ENCODE measurements at places on chromosomes 6 and 20.

- DNase-seq = no peak
These were observed 143.9 kb upstream of the ARID1B start for GRCh38 chr6:156633291-156633690.

GRCh38 chr20:93641-94040, 6.2 kb downstream of the DEFB125 start:
- no peak for DNase-seq

GRCh38 chr20:51598556-51598955, 56.0 kb upstream of the NFATC2 start:
- DNase-seq = no peak

- DNase-seq = peak; percentile 6
These were observed 114.3 kb upstream of the SYNCRIP start for GRCh38 chr6:85756982-85757381.

DNA sequence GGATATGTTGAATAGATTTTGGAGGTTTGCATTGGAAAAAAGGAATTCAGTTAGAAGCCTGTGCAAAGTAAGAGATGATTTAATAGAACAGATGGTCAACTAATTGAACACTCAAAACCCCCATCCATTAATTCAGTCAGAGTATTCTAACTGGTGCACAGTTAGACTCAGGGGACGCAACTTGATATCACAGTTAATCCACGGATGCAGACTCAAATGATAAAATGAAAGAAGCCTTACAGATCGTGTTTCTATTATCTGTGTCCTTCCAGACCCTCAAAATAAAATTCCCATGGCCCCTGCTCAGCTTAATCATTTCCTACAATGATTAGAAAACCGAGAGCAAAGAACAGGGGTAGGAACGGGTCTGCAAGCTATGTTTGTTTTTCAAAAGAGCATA, 45.4 kb upstream of the DTNBP1 start:
- DNase-seq = no peak

DNA sequence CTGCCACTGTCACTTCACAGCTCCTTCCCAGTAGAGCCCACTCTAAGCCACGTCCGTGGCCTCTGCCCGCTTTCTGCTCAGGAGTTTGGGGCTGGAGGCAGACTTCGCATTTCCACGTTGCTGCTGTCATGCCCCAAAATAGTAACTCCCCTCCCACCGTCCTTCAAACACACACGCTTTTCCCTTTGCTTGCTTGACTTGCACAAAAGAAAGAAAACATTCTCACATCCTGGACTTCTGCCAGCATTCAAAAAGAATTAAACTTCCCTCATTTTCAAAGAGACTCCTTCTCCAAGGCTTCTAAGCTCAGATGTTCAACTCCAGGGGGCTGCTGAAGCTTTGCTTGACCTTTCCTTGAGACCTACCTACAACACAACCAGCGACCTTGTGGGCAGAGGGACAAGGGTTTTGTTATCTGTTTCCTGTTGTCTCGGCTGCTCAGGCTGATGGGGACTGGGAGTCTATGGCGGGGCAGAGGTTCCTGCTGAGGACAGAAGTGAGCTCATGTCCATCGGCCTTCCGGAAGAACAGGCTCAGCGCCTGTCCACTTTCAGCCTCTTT, 263.8 kb upstream of the FOXQ1 start:
- DNase-seq = no peak

DNA sequence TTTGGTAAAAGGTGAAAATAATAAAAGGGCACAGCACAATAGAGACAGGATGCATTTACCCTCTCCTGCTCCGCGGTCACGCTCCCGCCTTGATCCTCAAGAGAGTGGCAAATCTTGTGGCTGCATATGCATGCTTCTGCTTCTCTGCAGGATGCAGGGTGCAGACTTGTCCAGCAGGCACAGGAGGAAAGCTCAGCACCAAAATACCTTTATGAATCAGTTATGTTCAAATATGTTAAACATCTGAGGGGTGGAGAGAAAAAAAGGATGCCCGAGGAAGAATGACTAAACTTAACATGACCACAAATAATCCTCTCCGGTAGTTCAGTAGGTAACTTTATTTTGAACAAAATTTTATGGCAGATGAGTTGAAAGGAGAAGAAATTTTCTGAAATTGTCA, 366.1 kb upstream of the SOX4 start:
- DNase-seq = peak; percentile 73

GRCh38 chr6:96898241-96898851, 655 bp upstream of the NDUFAF4 start:
- DNase-seq = peak; percentile 6

All from foreskin fibroblast (primary cell).